Activated CD4-positive, alpha-beta T cell treated with anti-CD3 and anti-CD28 coated beads, Interleukin-2, amount 10 ng/mL, durations not matched to agents 24 days and 14 days (primary cell): ENCODE measurements at places on chromosomes 12 and 14. TPM values are rescaled to one million over a fixed set of nuclear protein-coding genes. Genes with fewer than 3 reads are reported as not detected.

DNA sequence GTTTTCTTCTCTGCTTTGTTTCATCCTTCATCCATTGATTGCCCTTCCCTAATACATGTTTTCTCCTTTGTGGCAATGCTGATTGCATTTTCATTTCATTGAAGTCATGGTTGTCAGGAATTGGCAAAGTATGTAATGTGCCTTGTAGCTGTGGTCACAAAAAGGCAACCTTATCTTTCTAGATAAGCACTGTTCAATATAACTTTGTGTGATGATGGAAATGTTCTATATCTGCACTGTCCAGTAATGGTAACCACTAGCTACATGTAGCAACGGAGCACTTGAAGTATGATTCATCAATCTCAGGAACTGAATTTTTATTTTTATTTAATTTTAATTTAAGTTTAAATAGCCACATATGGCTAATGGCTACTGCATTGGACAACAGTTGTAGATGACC, 79.8 kb downstream of the PCNX1 start:
- H3K27me3 ChIP-seq = no peaks in the 10 kb centered on the region
- no peak overlapping the region for H3K27ac ChIP-seq
- H3K4me3 ChIP-seq = no peak overlapping the region
- no peak for DNase-seq

DNA sequence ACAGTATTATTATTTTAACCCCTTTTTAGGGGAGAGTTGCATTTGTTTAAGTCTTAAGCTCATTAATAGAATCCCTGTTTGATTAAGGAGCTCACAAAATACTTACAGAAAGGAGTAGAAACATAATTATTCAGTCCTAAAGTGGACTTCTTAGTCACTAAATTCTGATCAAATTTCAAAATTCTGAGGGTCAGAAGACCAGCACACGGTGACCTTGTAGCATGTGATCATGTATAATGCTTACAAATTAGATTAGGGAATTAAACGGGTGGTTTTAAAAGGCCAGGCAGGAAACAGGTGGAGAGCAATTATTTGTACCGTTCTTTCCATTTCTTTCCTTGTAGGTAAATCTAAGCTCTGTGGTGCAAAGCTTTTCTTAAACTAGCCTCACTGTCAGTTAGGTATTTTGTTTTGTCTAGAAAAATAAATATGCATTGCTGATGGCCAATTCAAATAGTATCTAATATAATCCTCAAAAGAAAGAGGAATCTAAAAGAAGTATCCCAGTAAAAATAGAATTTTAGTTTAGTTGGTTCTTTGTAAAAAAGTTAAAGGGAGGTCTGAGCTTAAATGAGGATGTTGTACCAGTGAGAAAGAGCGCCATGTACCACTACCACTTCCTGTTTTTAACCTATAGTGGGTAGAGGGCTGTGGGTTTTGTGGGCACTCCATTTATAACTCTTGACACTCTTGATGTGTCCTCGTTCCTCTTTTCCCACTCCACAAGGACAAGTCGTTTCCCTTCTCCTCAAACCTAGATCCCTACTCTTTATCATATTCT, 51.1 kb downstream of the SLC38A1 start:
- peak overlapping the region; percentile 98 for H3K27ac ChIP-seq
- H3K36me3 ChIP-seq = peaks cover 63% of the 10 kb centered on the region
- DNase-seq = peak; percentile 92

DNA sequence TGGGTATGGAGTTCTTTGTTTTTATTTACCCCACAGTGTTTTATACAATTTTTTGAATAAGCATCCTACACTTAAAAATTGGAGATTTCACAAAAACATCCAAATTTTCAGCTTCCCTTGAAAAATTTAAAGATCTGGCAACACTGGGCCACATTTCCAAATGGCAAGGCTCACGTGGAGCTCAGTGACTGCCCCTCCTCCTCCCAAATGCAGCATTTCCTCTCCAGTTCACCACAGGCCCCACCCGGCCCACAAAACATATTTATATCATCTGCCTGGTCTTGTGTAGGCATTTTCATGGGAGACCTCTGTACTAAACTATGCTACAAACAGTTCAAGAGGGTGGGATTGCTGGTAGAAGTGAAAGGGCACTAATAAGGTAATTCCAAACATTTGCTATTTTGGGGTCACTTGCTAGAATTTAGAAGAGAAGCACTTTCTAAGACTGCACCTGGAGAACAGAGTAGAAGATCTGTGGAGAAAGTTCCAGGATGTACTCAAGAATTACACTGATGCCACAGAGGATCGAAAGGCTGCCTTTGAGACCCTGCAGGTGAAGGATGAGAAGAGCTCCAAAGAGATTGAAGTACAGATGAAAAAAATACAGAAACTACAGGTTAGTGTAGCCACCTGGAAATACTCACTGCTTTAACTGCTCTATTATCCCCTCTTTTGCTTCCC, 7.3 kb downstream of the FKBP11 start:
- peaks cover 26% of the 10 kb centered on the region for H3K4me1 ChIP-seq
- DNase-seq = peak; percentile 82
- H3K27ac ChIP-seq = peak overlapping the region; percentile 81
- peak overlapping the region; percentile 79 for H3K4me3 ChIP-seq
- no peaks in the 10 kb centered on the region for H3K27me3 ChIP-seq

DNA sequence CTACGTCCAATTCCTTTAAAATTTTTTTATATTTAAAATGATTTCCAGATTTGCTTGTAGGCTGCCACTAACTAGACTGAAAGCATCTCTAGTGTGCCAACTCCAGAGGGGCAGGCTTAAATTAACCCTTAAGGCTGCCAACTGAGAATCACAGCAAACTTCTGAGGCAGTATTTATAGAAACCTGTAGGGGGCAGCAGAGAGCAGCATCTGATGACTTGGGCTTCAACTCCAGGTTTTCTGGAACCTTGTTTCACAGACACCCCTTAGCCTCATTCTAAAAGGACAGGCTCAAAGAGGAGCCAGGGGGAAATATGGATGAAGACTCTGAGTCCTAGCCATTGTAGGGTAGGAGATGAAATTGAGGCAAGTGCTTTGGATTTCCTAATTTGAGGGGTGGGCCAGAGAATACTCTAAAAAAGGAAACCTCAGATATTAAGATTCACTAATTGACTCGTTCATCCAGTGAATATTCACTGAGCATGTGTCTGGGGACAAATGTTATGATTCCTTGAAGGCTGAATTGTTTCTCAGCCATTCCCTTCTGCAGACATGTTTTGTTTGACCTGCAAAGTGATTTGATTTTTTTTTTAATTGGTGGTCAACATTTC, 63.3 kb upstream of the HSPB8 start:
- H3K36me3 ChIP-seq = no peaks in the 10 kb centered on the region
- H3K4me1 ChIP-seq = no peaks in the 10 kb centered on the region
- H3K4me3 ChIP-seq = no peak overlapping the region
- H3K27ac ChIP-seq = no peak overlapping the region
- no peaks in the 10 kb centered on the region for H3K27me3 ChIP-seq
- DNase-seq = peak; percentile 76

- no peak overlapping the region for H3K27ac ChIP-seq
- H3K4me3 ChIP-seq = no peak overlapping the region
- H3K4me1 ChIP-seq = no peaks in the 10 kb centered on the region
- H3K27me3 ChIP-seq = peaks cover 9% of the 10 kb centered on the region
- no peaks in the 10 kb centered on the region for H3K36me3 ChIP-seq
- DNase-seq = no peak
These were observed 33.6 kb downstream of the ADGRD1 start for GRCh38 chr12:130987151-130987931.

DNA sequence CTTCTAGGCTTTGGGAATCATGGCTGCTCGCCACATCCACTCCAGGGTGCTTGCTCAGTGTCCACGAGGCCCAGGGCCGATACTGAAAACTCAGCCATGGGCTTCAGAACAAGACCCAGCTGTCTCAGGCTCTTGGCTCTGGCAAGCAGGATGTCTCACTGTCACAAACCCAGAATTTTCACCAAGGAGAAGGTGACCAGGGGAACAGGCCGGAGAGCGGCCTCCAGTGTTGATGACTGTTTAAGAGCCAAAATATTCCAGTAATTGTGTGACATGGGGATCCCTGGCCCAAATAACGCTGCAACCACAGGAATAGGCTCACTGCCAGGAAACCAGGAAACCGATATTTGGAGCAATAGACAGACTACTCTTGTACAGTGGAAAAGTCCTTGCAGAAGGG, 9.8 kb upstream of the SERPINA5 start:
- peaks cover 1% of the 10 kb centered on the region for H3K27me3 ChIP-seq
- H3K4me3 ChIP-seq = no peak overlapping the region
- H3K36me3 ChIP-seq = no peaks in the 10 kb centered on the region
- H3K4me1 ChIP-seq = no peaks in the 10 kb centered on the region
- no peak overlapping the region for H3K27ac ChIP-seq

Gene JAG2
- 9.7 and 11.2 TPM in 2 replicates for total RNA-seq

Gene FGF23
- total RNA-seq = not detected in 2 replicates
